Hindlimb muscle (tissue), 1 donor: ENCODE measurements at places on chromosomes 3 and 15. TPM values are rescaled to one million over a fixed set of nuclear protein-coding genes. Genes with fewer than 3 reads are reported as not detected.

NRG4 gene
- polyA plus RNA-seq: 0.50 TPM

DNAJA4 gene
- polyA plus RNA-seq: 77.5 TPM

ACVR2B gene
- polyA plus RNA-seq: 15.8 TPM

LYZL4 gene
- polyA plus RNA-seq: not detected

B3GALNT1 gene
- 18.2 TPM for polyA plus RNA-seq

FAM162A gene
- polyA plus RNA-seq: 28.5 TPM

CADM2 gene
- 5.8 TPM for polyA plus RNA-seq

PRSS50 gene
- polyA plus RNA-seq: not detected

CHRM5 gene
- polyA plus RNA-seq: 0.08 TPM

GRCh38 chr3:72309661-72310418 is 524.9 kb upstream of the PROK2 start:
- DNase-seq: no peak

GRCh38 chr3:9260305-9260704 is 10.9 kb upstream of the SRGAP3 start:
- no peak for DNase-seq

DNA sequence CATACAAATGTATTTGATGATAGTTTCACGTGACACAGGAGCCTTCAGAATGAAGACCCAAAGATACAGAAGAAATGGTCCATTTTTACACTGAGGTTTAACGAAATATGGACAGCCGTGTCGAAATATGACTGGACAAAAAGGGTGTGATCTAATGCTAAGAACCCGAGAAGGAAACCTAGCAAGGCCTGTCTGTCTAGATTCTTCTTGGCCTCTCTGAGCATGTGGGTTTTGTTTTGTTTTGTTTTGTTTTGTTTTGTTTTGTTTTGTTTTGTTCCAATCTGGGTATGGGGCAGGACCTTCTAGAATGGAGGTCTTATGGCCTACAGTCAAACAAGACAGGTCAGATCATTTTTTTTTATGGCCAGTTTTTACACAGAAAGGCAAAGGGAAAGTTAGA is 242.7 kb upstream of the STT3B start:
- DNase-seq: no peak

- no peak for DNase-seq
Observed at GRCh38 chr3:45187694-45188141, 38.4 kb downstream of the TMEM158 start.

DNA sequence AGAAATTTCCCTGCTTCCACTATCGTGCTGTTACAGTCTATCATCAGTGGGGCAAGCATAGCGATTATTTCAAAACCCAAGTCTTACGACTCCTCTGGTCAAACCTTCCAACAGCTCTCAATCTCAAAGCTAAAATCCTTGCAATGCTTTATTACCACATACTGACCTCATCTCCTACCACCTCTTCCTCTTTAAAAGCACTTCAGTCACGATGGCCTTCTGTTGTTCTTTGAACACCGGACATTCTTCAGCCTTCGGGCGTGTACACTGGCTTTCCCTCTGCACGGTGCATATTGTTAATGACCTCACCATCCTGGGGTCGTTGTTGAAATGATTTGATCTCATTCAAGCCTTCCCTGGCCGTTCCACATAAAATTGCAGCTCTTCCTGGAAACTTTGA is 31.1 kb downstream of the MAGEL2 start:
- DNase-seq: no peak

GRCh38 chr3:128068156-128068620 is 16.0 kb downstream of the SEC61A1 start:
- DNase-seq: no peak
